Lung (tissue), 17 donors: ENCODE measurements at places on chromosomes 6 and 20.

- no peak for DNase-seq
Observed at GRCh38 chr6:16129623-16130401, 926 bp downstream of the MYLIP start.

DNA sequence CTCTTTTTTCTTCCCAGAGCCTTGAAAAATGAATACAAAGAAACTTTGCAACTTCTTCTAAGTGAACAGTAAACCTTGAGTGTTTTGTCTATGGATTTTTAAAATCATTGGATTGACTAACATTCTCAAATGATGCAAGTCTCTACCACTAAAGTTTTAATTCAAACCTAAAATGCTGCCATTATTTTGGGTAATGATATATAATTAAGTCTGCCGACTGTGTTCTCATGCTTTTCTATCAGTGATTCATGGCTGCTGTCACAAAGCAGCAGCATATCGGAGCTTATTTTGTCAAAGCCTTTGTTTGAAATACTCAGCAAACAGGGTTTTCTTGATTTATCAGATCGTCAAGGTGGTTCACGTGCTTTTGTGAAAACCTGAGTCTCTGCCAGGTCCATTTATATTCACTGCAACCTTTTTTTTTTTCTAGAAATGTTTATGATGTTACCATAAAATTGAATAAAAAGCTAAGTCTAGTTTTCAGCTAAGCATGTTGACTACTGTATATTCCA, 96.3 kb downstream of the GJA1 start:
- no peak for DNase-seq

GRCh38 chr6:25754535-25754934, at the start of gene SLC17A4:
SLC17A4 (plus strand) TSS chr6:25754742; CDS start chr6:25761963, 7,221 bp downstream.
- DNase-seq, result no peak

GRCh38 chr20:60063048-60063451, 104.8 kb downstream of the CDH26 start:
- DNase-seq, result peak; percentile 57

- DNase-seq, result no peak
Observed at GRCh38 chr6:128319946-128320345, 200.5 kb downstream of the PTPRK start.

GRCh38 chr6:169881976-169882375, 130.6 kb downstream of the ERMARD start:
- DNase-seq, result no peak

GRCh38 chr6:118581489-118581959, 33.4 kb downstream of the PLN start:
- no peak for DNase-seq

- no peak for DNase-seq
Observed at GRCh38 chr6:73050706-73051105, 174.6 kb downstream of the KHDC1L start.

DNA sequence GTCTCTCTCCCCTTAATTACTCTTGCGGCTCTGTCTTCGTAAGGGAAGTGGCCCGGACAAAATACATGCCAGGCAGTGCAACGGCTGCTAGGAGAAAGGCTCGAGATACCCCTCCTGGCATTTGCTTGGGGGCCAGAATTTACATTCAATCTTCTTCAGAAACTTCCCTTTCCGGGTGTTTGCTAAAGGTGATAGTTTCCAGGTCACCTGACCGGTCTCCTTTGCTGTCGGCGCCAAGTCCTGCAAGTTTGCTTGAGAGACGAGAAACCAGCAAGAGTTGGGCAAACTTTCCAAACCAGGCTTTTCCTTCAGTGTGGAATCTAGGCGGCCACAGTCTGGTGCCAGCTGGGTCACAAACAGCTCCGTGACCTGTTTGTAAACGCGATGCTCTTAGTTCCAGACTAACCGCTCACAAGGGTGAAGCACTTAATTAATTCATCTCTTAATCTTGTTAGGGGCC, 563 bp upstream of the SRSF3 start:
- DNase-seq, result peak; percentile 79

DNA sequence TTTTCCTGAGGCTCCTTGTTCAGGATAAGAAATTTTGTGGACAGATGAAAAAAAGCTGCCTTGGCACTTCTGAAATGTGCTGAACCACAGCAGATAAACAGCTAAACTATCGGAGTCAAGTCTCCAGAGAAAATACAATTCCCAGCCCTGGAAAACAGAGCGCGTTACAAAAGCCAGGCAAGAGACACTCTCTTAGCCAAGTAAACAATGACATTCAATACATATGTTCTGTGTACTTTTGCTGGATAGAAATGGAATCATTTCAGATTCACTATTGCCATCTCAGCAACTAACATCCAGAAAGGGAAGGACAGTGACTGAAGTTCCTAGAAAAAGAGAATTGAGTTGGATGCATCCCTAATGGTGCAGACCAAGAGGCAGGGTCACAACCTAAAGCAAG, 196.8 kb upstream of the NRSN1 start:
- no peak for DNase-seq

GRCh38 chr20:3133155-3133554, 26.5 kb downstream of the FASTKD5 start:
- DNase-seq, result no peak

GRCh38 chr20:33053291-33054106, at the start of gene BPIFB3:
BPIFB3 (plus strand) TSS chr20:33053903; CDS start chr20:33055436, 1,533 bp downstream.
- DNase-seq, result no peak

DNA sequence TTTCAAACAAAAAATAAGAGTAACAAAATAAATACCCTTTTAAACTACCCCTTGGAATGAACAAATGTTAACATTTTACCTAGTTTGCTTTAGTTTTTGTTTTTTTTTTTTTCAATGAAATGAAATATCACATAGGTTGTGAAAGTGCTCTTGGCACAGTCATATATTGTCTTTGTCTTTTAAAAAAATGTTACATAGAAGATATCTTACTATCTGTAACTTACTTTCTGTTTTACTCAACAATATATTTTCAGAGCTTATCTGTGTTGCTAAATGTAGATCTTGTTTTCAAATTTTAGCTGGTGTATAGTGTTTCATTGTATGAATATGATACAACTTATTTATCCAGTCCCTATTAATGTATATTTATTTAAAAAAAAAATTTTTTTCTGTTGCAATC, 8.6 kb downstream of the CEP57L1 start:
- no peak for DNase-seq
